ENCODE measurements at places on chromosomes 6 and 20.
A peak's percentile ranks its signal among the peaks of the same experiment; 100 is the strongest.

DNA sequence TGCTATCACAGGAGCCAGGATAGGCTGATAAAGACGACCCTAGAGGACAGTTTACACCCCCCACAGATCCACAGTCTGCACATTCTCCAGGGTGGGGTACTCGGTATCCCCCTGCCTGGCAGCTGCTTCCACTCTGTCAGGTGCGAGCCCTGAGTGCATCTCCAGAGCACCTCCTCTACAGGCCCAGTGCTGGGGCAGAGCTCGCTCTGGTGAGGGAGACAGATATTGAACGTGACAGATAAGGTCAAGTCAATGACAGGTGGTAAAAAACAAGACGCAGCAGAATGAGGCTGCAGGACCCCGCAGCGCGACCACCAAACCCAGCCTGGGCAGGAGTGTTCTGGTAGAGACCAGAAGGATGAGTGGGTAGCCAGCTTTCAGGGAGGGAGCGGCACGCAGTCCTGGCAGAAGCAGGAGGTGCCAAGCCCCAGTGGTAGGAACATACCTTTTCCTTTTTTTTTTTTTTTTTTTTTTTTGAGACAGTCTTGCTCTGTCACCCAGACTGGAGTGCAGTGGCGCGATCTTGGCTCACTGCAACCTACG is 12.4 kb upstream of the MYL9 start:
- no peak for DNase-seq

GRCh38 chr6:39230654-39231035 is 1.4 kb upstream of the KCNK5 start:
- no peak for DNase-seq

- DNase-seq, result no peak
Observed at GRCh38 chr20:2794866-2795447, 5.5 kb downstream of the CPXM1 start.

DNA sequence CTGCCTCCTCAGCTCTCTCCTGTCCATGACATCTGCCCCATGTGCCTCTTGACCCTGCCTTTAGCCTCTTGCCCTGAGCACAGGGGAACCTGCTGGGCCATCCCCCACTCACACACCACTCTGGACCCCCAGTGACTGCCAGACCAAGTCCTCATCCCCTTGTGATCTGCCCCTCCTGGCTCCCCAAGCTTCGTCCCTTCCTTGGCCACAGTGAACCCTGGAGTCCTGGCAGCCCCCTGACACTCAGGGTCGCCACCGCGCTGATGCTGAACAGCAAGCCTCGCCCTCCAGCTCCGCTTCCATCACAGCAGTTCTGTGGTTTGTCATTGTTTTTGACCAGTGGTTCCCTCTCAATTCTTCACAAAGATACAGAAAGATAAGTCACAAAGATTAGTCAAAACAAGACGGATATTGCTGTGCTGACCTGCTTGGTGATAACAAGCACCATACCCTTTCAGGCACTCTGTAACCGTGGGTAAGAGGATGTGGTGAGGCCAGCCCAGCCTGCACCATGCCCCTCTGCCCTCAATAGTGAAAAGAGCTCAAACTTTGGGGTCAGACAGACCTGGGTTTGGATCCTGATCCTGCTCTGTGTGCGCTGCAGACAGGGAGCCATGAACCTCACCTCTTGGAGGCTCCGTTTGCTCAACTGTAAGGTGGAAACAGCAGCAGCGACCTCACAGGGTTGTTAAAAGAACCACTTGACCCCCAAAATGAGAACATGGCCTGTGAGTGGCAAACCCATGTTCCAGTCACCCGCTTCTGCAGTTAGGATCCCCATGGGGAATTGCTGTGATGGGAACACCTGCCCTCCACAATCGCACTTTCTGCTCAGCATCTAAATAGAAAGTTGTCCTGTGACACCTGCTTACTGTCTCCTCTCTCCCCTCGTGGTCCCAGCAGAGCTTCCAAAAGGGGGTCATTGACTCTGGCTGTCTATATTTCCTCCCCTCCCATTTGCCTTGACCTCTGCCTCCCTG is 114.5 kb downstream of the TOX2 start:
- DNase-seq, result no peak

- DNase-seq, result no peak
Observed at GRCh38 chr20:35302421-35303335, 10.5 kb upstream of the FAM83C start.

DNA sequence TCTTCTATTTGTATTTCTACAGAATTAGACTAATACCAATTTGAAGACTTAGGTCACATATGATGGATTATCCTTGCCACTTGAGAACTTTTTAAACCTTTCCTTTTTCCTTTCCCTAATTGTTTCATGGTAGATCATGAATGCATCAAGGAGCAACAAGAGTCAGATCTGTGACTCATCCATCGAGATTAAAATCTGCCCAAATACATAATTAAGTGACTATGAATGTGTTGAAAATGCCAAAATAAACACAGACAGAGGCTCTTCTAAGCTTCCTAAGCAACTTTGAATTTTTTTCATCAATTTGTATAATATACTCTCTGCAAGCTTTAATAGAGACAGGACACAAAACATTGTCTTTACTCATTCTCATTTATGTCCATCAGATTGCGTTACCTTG is 23.5 kb upstream of the HTR1E start:
- no peak for DNase-seq

DNA sequence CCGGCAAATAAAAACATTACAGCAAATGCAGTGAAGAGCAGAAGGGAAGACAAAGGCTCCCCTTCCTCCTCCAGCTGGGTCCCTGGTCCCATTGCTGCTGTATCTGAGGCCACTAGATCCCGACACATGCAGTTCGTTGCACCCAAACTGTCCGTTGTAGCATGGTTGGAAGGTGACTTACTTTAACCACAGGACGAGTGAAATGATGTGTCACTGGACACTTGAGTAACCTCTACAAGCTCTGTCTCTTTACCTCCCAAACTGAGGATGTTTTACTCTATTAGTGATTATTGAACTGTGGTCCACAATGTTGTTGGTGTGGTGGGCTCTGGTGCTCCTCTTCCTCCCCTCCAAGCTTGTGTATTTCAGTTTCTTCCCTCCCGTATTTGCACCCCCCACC is 46.2 kb upstream of the ARMH2 start:
- no peak for DNase-seq

DNA sequence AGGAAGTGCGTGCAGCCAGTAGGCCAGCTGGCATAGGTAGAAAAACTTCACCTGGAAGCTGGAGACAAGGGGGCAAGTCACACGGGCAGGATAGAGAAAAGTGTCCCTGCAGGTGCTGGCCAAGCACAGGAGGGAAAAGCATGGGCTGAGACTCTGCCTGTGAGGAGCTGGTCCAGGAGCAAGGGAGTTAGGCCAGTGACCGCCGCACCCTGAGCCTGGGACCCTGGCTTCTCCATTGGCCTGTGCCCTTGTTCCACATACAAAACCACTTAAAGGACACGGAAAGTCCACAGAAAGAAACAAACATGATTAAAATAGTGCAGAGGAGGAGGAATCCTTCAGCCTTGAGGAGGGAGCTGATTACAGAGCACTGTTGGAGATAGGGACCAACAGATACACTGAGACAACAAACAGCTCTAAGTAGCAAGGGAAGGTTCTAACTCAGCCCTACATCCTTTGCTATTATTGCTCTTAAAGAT is 68.6 kb downstream of the TRAM2 start:
- no peak for DNase-seq

DNA sequence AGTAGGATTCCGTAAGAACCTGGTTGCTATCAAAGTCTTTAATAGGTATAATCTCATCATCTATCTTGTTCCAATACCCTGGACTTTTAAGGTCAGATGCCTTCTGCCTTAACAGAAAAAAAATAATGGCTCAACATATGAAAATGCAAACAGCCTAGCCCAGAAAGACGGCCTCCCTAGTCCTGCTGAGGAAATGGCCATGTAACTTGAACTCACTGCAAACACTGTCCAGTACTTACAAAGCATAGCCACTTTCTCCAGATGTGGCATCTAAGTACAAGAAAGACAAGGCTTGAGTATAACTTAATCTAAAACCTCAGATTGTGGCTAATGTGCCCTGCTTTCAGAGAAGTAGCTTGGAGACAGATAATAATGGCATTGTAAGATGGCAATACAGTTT is 26.5 kb downstream of the FASTKD5 start:
- DNase-seq, result no peak

- DNase-seq, result no peak
Observed at GRCh38 chr20:49343246-49343645, 65.4 kb upstream of the ZNFX1 start.

DNA sequence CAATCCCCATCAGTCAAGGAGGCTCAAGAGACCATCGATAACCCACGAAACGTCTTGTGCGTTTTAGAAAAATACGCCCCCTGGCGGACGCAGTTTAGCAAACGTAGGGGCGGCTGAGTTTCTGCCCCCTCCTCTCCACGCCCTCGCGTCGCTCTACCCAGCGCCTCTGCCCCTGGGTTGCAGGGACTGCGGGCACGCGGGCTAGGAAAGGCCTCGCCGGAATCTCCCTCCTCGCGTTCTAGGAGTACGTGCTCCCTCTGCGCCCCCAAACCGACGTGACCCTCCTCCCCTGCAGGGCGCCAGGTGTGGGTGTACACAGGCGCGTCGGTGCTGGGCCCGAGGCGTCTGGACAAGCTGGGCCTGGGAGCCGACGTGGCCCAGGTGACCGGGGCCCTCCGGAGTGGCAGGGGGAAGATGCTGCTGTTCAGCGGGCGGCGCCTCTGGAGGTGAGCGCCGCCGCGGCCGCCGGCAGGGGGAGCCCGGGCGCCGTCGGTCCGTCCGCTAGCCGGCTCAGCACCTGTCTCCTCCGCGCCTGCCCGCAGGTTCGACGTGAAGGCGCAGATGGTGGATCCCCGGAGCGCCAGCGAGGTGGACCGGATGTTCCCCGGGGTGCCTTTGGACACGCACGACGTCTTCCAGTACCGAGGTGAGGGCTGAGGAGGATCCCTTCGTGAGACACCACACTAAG is 5.3 kb downstream of the MMP9 start:
- peak; percentile 59 for DNase-seq

- DNase-seq, result no peak
Observed at GRCh38 chr20:17659801-17660200, 22.2 kb downstream of the RRBP1 start.

DNA sequence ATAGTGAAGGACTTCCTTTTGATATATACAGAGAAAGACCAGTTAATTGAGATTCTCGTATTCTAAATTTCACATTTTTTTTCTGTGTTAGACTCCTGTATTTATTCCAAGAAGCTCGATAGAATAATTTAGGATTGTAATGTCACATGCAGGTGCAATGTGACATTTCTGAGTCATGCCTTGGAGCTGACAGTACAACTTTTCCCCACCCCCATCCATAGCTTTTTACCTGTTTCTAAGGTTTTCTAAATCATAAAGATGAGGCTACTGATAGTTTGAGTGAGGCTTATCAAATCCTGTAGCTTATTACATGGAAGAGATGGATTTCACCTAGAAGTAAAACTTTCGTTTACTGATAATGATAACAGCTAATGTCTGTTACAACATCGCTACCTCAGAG is 37.6 kb downstream of the FLRT3 start:
- no peak for DNase-seq

DNA sequence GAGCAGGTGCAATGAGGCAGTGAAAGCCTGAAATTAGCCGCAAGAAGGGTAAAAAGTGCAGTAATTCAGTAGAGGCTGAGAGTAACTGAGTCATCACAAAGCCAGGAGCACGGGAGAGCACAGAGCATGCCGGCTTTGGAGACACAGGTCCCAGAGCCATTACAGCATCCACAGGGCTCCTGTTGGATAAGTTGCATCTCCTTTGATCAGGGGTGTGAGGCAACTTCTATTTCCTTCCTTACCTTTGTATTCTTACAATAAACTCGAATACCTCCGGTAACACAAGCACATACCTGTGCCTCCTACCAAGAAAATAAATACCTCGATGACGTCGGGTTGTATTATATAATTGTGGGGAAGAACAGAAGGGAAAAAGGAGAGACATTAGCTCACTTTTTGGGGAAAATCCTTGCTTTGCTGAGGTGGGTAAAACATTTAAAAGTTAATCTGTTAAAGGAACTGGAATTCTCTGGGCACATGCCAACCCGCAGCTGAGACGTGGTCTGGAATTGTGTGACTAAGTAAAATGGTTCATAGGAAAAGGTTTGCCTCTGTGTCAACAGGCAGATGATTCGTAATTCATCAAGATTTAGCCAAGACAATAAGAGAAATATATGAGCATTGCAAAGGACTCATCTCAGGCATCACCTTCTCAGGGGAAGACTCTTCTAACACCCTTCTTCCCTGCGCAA is 360.7 kb upstream of the ZFP64 start:
- DNase-seq, result no peak

- no peak for DNase-seq
Observed at GRCh38 chr20:54793291-54793992, 318.0 kb downstream of the DOK5 start.

DNA sequence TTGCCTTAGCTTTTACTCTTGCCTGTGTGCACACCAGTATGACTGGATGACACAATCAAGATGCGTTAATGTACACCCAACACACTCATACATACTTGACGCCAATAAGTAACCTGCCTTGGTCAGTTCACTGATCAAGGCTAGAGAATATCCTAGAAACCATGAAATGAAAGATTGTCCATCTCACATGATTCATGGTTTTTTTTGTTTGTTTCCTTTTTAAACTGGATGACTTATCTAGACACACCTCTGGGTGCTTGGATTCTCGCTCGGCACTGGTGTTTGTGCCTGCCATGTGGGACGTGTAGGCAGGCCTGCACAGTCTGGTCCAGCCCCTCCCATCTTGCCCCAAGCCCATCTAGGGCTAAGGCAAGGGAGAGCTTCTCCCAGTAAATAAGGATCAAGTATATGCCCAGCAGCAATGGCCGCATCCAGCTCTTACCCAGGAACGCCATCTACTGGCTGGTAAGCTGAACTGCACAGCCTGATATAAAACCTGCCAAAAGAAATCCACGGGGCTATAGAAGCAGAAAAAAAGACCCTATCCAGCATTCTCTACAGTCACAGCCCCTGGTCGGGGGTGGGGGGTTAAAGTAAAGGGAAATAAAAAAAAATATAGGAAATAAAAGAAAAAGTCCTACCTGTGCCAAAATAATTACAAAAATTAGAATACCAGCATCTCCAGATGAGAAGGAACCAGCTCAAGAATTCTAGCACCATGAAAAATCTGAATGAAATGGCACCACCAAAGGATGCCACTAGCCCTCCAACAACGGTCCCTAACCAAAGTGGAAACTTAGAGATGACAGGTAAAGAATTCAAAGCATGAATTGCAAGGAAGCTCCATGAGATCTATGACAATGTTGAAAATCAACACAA is 73.3 kb downstream of the OTOR start:
- peak; percentile 34 for DNase-seq

DNA sequence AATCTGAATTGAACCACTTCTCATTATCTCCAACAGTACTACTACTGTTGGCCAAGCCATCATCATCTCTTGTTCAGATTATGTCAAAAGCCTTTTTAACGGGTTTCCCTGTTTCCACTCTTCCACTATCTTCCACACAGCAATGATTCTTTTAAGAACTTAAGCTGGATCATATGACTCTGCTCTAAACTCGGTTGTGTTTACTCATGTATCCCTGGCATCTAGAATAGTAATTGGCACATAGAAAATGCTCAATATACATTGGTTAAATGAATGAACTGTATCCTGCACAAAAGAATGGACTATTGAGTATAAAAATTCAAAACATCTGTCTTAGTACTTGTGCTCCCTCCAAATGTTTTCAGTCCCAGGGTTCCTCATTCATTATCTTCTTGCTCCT is 2.8 kb upstream of the COX7A2 start:
- DNase-seq, result no peak
